ENCODE measurements at places on chromosomes 7 and 10. TPM values are rescaled to one million over a fixed set of nuclear protein-coding genes. Genes with fewer than 3 reads are reported as not detected.

Gene PTF1A
- total RNA-seq, result not detected

Gene NCOA4
- total RNA-seq, result 260 TPM

Gene EPHB4
- total RNA-seq, result 47.0 TPM

Gene TMEM270
- total RNA-seq, result not detected

Gene LRIT2
- not detected for total RNA-seq

Gene ASIC3
- 0.29 TPM for total RNA-seq

Gene WNT2
- total RNA-seq, result under 0.01 TPM

All from osteoblast (primary cell).